ENCODE measurements at places on chromosomes 7 and 10.

- no peak for DNase-seq
Observed at GRCh38 chr10:49176310-49177268, 11.6 kb downstream of the TMEM273 start.

GRCh38 chr10:70293169-70293843 lies 9.5 kb upstream of the NPFFR1 start:
- no peak for DNase-seq

DNA sequence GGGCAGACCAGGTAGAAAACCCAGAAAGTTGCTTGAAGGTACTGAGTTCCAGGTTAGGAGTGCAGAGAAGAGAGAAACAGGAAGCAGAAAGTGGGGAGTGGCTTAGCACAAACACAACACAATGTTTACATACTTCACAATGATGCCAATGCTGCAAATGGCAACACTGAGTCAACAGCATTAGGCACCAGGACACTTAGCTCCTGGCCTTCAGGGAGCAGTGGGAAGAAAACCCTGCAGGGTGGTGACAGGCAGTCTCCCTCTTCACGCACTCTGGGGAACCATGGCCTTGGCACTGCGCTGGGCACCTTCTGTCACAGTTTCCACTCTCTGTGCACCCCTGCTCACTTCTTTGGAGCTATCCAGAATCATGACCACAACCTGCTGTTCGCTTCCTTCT lies 7.3 kb downstream of the ICA1 start:
- DNase-seq: no peak

DNA sequence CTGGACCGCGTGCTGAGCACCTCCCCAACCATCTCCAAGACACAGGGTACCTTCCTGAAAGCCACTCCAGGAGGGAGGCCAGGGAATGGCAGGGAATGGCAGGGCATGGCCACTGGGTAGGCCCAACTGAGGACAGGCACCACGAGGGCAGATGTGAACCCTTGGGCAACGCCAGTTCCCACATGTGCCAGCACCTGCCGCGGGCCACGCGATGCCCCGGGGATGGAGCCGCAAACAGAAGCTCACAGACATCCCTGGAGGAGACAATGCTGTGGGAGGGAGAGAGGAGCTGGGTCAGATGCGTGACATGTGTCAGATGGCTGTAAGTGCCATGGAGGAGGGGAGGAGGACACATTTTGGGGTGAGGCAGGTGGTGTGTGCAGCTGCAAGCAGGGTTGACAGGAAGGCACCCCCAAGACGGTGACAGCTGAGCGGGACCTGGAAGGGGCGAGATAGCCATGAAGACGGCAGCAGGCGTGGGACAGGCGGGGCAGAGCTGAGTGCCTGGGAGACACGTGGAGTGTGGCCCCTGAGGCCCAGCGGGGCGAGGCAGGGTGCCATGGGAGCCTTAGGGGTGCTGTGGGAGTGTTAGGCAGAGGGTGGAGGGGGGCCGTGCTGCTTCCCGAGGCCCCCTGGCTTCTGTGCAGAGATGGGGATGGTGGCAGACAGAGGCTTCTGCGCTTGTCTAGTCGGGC lies 27.7 kb downstream of the IQCE start:
- no peak for DNase-seq

DNA sequence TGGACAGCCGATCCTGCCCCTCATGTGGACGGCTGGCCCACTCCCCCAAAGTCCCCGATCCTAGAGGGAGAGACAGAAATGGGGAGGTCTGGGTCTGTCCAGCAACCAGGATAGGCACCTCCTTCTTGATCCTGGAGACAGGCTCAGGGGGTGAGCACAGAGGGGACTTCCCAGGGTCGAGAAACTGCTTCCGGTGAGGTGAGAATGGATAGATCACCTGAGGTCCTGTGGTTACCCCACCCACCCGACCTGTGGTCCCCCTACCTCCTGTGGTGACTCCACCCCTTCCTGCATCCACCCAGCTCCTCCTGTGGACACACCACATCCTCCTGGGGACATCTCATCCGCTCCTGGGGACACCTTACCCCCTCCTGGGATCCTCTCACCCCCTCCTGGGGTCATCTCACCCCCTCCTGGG lies 27.4 kb upstream of the RASGEF1A start:
- no peak for DNase-seq

DNA sequence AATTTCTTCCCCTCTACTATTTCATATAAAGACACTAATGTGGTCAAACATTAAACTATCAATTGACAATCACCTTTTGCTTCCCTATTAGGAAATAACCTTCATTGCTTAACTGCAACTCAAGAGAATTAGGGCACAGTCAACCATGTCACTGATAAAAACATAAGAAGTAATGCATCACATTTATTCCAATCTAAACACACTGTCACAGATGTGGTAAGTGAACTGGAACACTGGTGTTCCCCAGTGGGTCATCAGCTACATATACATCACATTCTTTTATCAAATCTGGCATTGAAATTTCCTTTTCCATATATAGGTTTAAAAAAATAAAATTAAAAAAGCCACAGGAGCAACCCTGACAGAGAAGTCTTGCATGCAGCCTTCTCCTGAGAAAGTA lies 3.7 kb downstream of the TRIL start:
- DNase-seq: no peak

DNA sequence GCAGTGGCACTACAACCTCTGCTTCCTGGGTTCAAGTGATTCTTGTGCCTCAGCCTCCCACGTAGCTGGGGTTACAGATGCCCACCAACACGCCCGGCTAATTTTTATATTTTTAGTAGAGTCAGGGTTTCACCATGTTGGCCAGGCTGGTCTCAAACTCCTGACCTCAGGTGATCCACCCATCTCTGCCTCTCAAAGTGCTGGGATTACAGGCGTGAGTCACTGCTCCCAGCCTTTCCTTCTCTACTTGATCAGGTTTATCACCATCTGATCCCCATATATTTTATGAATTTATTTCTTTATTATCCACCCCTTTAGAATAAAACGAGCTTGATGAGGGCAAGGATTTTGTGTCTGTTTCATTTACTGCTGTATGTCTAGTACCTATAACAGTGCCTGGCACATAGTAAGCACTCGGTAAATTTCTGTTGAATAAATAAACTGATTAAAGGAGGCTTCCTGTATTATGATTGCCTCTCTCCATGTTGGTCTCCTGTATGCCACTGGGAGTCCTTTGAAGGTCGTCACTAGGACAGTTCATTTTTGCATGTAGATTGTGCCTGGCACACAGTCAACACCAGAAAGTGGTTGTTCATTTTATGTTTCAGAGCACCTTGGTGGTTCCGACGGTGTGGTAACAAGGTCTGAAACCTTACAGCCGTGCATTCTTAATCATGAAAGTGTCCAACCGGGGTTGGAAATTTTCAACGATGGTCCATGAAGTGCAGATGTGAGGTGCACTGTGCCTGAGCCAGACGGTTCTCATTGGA lies 9.6 kb upstream of the EIF3A start:
- DNase-seq: no peak

- DNase-seq: no peak
Observed at GRCh38 chr10:77424257-77424656, 213.4 kb downstream of the KCNMA1 start.

DNA sequence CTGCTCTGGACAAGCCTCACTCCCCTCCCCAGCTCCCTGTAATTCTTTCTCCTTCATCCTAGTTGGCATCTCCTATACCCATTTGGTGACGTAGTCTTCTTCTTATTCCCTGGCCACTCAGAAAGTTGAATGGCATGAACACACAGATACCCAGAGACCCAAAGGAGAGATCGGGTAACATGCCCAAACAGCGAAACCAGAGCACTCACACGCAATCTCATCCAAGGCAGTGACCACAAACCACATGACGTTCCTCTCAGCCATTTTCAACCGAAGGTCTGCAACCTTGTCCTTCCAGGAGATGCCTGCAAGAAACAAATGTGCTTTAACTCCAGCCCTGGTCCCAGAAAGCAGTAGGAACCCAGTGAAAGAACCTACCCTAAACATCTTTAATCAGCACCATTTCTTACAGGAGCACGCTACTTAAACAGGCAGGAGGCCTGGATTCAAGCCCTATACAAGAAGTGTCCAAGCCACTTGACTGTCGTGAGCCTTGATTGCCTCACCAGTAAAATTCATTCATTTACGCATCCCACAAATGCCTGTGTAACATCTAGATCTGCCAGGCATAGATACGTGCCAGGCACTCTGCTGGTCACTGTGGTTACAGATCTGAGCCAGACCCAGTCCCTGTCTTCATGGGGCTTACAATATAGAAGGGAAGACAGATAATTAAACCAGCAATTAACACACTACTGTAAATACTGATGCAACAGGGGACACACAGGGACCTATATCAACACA lies 37.1 kb downstream of the XPNPEP1 start:
- no peak for DNase-seq

DNA sequence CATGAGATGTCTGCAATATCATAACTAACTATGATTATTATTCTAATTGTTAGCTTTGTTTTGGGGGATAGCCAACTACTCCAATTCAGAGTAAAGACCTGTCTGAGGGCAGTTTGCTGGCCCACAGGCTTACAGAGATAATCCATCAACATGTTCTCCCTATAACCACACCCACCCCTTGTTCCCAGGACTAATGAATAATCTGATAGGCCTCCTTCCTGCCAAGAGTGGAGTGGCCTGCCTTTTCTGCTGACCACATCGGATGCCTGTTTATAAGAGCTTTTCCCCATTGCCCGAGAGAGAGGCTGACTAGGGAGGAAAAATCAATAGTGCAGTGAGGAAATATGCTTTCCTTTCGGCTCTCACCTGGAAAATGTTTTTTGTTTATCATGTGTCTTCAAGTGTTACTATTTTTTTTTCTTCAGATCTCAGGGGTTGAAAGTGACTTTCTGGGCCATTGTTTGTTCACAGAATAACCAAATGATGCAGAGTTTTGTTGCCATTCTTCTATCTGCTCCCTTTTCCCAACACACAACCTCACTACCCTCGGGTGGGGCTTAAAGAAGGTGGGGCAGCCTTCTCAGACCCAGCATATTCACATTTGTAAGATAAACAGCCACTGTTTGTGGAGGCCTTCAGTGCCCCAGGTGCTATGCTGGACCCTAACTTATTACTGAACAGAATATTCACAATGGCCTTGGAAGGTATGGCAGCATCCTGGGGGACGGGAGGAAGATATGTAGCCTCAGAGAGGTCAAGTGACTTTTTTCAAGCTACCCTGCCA lies 38.4 kb downstream of the PLPP4 start:
- DNase-seq: no peak

- DNase-seq: no peak
Observed at GRCh38 chr7:92584953-92585352, 5.2 kb downstream of the FAM133B start.

DNA sequence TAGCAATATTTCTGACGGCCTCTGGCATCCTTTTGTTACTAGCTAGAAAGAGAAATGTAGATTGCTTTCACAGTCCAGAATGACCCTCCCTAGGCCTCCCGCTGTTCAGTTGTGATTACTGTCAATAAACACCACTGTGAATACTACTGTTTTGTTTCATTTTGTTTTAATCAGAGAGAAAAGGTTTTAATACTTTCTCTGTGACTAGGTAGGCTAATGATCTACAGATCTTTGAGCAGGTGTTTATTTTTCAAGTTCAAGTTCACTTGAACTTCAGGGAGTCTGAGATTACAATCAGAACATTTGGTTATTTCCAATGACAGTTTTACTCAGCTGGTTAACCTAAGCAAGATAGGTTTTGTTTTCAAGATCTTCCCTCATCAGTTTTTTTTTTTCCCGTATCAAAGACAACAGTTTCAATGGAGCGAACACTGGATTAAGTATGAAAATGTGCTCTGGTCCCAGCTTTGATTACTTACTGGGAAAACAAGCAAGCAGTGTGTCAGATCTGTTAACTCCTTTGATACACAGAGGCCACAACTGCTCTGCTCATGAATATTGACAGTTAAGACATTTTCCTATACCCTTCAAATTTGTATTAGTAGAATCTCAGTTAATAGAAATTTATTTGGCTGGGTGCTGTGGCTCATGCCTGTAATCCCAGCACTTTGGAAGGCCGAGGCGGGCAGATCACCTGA lies 34.8 kb downstream of the VKORC1L1 start:
- DNase-seq: no peak

DNA sequence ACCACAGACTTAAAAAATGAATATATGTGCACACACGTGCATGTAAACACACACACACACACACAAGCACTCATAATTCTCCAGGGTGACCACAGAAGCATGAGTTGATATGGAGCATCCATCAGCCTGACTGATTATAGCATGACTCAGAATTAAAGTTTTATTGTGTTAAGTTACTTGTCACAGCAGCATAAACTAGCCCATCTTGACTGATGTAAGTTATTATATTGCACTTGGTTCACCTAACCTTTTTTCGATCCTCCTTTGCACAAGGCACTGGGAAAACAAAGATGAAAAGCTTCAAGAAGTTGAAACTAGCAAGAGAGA lies 18.8 kb upstream of the SLC35G1 start:
- no peak for DNase-seq

GRCh38 chr10:130378556-130379400 lies 242.6 kb downstream of the GLRX3 start:
- no peak for DNase-seq

DNA sequence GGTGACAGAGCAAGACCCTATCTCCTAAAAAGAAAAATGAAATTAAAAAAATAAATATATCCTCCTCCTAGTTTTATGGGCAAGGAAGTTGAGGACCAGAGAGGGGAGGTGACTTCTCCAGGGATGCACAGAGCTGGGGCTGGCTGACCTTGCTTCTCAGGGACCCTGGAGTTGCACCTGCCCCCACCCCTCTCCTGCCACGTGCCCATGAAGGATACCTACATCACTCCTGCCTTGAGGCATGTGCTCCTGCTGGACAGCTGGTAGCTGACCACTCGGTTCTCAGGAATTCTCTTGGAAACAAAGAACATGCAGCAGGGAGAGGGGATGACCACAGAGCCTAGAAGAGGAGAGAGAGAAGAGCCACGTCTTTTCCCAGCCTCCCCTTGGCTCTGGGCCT lies 522 bp downstream of the CCL24 start:
- DNase-seq: no peak

- DNase-seq: no peak
Observed at GRCh38 chr7:154684666-154685563, 318.0 kb downstream of the PAXIP1 start.

DNA sequence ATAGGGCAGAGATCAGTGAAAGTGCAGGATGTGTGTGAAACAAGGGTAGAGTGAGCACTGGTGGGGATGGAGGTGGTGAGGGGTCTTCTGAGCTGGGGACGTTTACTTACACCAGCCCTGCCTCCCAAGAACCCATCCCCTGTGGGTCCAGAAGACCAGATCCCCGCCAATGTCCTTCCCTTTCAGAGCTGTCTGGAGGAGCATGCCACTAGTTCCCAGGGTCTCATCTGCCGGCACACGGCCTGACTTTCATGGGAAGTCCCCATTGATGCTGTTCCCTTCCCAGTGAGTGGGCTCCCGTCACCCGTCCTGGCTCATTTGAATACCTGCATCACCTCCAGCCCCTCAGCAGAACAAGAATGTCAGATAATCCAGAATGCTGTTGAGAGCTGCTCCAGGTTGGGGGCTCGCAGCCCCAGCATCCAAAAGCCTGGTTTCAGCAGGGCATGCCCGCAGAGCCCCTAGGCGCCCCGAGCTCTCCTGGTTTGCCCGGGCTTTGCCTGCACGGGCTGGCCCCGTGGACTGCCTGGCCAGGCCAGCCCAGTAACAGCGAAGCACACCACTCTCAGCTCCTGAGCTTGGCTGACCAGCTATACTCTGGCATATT lies 246.7 kb downstream of the MGMT start:
- no peak for DNase-seq

- no peak for DNase-seq
Observed at GRCh38 chr7:106823631-106824030, 41.5 kb upstream of the PIK3CG start.

Data from stimulated activated CD8-positive, alpha-beta memory T cell treated with anti-CD3 and anti-CD28 coated beads, Interleukin-7, amount 100 ng/mL, for 48 hours (primary cell).